ENCODE measurements at places on chromosomes 3 and 15.

GRCh38 chr3:168828536-168828935 lies 732.8 kb upstream of the GOLIM4 start:
- no peak for DNase-seq

DNA sequence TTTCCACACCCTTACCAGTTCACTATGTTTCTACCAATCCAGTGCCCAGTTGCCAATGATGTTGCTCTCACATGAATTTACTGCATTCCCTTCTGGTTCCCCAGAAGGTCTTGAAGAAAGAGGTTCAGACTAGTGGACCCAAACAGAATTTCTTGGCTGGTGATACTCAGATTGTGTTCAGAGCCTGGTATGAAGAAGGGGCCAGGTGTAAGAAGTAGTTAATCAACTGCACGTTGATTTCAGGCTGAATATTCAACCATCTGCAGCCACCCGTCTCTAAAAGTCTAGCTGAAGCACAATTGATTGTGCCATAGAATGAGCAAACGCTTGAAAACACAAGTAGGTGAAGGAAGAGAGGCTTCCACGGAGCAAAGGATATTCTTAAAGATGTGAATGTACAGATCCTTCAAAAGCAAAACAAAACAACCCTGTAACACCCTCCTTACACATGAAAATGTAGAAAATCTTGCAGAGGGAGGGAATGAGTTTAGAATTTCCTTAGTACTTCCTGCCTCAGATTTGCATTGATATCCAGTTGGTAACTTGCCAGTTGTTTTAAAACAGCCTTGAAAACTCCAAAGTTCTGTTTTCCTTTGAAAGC lies 4.7 kb downstream of the RBMS3 start:
- no peak for DNase-seq

DNA sequence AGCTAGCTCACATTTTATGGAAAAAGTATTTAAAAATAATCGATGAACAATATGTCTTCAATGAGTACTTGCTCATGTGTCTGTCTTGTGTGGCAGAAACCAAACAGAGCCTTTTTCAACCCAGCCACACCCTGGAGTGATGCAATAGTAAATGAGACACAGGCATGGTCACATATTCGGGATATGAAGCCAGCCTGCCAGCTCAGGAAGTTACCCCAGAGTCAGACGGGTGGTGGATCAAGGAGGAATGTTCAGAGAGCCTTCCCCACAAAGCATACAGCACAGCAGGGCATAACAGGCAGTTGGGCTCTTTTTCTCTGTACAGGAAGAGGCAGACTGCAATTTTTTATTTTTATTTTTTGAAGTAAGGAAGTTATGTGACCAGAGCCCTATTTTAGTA lies 27.3 kb downstream of the LARP6 start:
- DNase-seq, result peak; percentile 40

- DNase-seq, result no peak
Measured at GRCh38 chr15:81087066-81087465, 47.0 kb upstream of the CFAP161 start.

DNA sequence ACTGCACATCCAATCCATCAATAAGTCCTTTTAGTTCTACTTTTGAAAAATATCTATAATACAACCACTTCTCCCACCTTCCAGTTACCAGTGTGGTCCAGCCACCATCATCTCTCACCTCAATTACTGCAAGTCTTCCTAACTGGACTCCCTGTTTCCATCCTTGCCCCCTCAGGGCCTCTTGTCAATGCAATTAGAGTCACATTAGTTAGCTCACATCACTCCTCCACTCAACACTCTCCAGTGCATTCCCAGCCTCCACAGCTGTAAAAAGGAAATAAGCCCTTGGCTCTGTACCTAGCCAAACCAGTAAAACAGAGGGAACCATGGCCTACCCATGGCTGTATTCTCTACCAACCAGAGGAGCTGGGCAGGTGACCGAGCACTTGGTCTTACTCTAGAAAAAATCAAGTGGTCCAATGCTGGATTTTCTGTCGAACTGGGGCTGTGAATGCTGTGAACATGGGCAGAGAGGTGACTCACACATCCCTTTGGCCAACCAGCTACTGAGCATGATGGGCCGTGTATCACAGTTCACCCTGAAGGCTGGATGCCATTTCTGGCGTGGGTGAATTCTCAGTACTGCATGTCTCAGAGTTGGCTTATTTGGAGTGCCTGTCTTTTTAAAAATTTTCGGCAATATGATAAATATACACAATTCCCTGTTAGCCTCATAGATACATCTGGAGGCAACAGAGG lies 62.5 kb upstream of the C15orf61 start:
- DNase-seq, result no peak

- no peak for DNase-seq
Measured at GRCh38 chr15:66123799-66124198, 129.8 kb downstream of the MEGF11 start.

- no peak for DNase-seq
Measured at GRCh38 chr3:187104933-187105332, 34.4 kb downstream of the RPL39L start.

- no peak for DNase-seq
Measured at GRCh38 chr3:64152086-64152485, 73.2 kb downstream of the PRICKLE2 start.

GRCh38 chr15:40368719-40369473 lies 10.9 kb downstream of the DISP2 start:
- DNase-seq, result no peak

DNA sequence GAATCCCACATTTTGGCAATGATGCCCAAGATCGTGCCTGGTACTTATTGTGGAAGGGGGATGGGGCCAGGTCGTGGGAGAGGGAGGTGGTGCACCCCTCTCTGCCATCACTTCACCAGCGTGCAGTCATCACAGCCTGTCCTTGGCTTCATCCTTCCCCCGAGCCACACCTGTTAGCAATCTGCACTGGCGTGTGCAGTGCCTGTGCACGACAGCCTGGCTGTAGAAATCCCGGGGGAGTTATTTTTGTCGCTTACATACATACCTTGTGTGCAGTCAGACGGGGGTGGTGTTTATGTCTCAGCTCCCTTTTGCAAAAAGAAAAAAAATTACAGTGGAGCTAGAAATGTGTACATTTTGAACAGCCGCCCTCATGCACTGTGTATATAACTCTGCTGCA lies 216.0 kb downstream of the TLE3 start:
- DNase-seq, result no peak

GRCh38 chr3:50435371-50436113 lies 67.9 kb downstream of the CACNA2D2 start:
- no peak for DNase-seq

DNA sequence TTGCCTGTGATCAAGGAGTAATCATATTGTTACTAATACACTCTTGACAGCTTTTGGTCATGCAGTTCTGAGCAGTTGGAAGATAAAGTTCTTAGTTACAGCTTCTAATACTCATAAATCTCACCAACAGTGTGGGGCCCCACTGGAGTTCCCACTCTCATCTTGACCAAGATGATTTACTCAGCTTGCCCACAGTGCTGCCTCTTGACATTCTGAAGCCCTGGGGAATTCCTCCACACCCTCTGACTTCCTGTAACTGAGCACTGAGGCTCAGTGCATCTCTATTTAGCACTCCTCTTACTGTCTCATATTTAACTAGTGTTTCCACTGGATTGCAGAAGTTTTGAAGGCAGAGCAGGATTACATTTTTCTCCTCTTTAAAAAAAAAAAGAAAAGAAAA lies 1.9 kb upstream of the ARL6IP5 start:
- DNase-seq, result no peak

DNA sequence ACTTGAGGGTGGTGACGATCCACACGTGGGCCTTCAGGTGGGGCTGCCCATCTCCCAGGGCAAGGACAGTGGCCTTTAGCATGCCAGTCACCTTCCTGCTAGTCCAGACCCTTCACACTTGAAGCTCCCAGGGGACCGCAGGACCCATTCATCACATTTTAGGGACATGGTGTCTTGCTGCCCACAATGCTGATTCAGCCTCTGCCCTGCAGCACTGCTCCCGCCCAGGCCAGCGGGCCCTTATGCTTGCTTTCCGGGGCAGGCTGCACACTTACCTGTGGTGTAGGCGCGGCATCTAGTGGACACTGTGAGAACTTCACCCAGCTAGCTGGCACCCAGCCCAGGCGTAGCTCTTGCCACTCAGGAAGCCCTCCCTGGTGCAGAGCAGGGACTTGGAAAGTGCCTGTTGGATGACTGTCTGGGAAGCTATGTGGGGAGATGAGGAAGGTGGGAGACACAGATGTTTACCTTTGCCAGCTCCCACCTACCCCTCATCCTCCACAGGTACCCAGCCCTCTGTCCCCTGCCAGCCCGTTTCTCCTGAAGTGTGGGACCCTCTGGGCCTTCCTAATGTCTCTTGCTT lies 26.3 kb upstream of the NR2C2 start:
- DNase-seq, result peak; percentile 94

- DNase-seq, result no peak
Measured at GRCh38 chr3:173109143-173109542, 31.9 kb downstream of the SPATA16 start.

- DNase-seq, result no peak
Measured at GRCh38 chr15:47998619-47999019, 122.2 kb upstream of the SLC24A5 start.

- DNase-seq, result peak; percentile 12
Measured at GRCh38 chr15:75232252-75232813, 25.8 kb upstream of the GOLGA6C start.

GRCh38 chr3:126684218-126684751 lies 19.8 kb upstream of the CHCHD6 start:
- DNase-seq, result no peak

- no peak for DNase-seq
Measured at GRCh38 chr3:113546414-113546893, 14.1 kb downstream of the SIDT1 start.

GRCh38 chr3:170869239-170869590 lies 780 bp downstream of the RPL22L1 start:
- no peak for DNase-seq

GRCh38 chr3:116951610-116952009 lies 242.0 kb downstream of the TUSC7 start:
- DNase-seq, result no peak

DNA sequence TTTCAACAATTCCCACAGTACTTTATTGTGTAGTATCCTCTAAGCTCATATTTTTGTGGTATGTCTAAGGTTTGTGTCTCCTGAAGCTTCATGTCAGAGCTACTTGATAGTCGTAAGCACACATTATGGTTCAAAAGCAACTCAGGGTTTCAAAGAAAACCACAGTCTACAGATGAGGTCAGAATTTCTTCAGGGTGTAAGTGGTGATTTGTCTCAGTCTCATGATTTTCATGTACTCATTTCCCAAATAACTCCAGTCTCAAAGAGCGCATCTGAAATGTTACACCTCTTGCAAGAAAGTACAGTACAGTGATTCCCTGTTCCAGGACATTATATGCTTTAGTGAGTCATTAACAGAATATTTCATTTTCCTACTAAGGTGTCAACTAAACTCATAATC lies 47.5 kb upstream of the SSR3 start:
- no peak for DNase-seq

DNA sequence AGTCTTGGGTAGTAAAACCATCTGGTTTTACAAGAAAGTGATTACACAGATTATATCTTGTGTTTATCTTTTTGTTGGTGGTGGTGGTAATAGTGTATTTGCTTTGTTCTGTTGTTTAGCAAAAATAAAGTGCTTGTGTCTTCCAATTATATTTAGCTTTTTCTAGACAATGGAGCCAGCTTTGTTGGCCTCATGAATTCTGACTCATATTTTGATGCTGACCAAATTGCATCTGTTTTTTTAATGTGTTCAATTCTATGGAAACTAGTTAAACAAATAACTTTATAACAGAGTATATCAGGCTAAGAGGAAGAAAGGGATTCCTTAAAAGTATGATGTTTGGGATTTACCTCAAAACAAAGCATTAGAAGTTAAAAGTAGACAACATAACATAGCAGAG lies 69.3 kb upstream of the BFSP2 start:
- DNase-seq, result no peak

DNA sequence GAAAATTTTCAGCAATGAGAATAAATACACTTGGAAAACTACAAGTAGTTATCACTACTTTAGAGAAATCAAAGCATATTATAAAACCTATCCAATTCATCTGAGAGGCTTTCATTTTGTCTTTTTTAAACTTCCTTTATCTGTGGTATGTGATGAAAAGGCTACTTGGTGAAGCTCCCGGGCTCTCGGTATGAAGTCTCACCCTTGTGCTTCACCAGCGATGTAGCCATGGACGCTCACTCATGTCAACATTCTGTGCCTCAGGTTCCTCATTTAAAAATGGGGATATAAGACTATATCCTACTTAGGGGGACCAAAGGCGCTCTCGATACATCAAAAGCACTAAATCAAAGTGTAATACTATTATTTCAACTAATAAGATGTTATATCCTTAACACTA lies 14.9 kb downstream of the SATB1 start:
- DNase-seq, result no peak

DNA sequence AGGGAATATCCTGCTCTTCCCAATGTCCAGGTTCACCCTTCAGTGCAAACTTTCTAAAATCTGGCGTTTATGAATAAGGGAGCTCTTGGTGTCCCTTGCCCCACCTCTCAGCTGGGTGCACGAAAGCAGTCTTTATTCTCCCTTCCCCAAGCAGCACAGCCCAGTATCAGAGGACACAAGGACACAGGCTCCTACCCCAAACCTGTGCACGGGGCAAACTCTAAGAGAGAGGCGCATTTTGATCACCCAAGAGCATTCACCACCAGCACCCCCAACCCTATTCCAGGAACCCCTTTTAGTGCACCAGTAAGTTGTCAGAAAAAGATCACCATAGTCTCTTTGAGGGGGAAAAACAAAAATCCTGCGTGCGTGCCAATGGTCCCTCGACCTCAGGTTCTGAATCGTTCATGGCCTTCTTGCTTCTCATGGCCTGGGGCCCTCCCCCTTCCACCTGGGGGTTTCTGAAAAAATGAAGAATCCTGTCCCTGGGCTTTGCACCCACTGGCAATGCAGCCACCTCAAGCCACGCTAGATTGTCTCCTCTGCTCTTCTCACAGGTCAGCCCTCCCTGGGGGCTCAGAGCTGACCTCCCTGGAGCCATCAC lies 78.9 kb downstream of the FAM174B start:
- no peak for DNase-seq

- peak; percentile 73 for DNase-seq
Measured at GRCh38 chr15:64019764-64020163, 26.5 kb downstream of the DAPK2 start.

GRCh38 chr3:104816008-104816407 lies 550.7 kb upstream of the ALCAM start:
- no peak for DNase-seq

DNA sequence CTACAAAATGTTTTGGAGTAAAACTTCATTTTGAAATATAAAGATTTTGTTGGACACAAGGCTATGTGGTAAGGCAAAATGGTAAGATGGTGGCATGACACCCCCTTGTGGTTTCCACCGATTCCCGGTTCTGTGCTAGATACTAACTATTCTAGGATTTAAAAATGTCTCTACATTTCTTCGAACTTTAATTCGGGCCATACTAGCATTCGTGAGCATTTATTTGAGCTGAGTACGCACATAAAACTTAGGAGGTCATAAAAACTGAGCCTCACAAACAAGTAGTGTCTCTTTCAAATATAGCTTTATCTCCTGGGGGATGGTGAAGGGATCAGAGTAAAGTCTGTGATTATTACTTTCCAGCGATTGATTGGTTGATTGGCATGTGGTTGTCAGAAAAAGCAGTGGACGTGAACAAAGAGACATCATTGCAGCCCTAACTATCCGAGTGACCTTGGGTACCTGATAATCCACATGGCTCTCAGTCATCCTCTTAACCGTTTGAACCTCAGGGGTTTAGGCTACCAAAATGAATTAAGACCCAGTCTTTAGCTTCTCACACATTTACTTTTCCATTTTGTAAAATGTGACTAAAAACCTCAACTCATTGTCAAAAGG lies 1.1 kb upstream of the ZNF639 start:
- no peak for DNase-seq

- no peak for DNase-seq
Measured at GRCh38 chr15:66719471-66719870, 17.4 kb downstream of the SMAD6 start.

All from left ventricle myocardium superior (tissue), 1 donor.